ENCODE measurements at places on chromosomes 12 and 14.
A peak's percentile ranks its signal among the peaks of the same experiment; 100 is the strongest.

- no peak for DNase-seq
These were observed 2.9 kb upstream of the SIX6 start for GRCh38 chr14:60506010-60506409.

DNA sequence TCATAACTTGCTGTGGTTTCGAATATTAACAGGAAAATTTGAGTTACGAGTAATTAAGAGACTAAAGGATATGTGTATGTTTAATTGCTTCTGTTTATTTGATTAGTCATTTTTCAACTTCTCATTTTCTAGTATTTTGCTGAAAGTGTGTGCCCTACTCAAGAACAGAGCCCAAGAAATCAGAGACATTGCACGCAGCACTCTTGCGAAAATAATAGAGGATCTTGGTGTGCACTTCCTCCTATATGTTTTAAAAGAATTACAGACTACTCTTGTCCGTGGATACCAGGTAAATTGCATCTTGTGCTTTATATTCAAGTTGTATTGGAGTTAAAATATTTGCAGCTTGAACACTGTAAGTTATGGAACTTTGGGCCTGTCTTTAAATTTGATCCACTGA lies 50.8 kb downstream of the ARL1 start:
- no peak for DNase-seq

DNA sequence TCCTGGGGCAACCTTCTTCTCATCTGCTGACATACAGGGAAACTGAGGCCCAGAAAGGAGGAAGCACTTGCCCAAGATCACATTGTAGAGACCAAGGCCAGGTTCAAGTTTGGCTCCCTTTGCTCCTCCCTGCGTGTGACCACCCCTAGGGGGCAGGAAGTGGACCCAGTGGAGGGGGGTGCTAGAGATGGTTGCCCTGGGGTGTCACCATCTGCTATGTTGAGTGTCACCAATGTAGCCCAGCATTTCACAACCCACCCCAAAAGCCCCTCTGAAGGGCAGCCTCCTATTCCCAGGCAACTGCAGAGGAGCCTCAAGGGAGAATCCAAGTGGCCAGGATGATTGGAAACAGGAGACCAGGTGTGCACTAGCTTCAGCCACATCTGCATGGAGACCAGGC lies 12.0 kb upstream of the RBM19 start:
- no peak for DNase-seq

- DNase-seq = no peak
These were observed 9.7 kb downstream of the JDP2 start for GRCh38 chr14:75437201-75438143.

DNA sequence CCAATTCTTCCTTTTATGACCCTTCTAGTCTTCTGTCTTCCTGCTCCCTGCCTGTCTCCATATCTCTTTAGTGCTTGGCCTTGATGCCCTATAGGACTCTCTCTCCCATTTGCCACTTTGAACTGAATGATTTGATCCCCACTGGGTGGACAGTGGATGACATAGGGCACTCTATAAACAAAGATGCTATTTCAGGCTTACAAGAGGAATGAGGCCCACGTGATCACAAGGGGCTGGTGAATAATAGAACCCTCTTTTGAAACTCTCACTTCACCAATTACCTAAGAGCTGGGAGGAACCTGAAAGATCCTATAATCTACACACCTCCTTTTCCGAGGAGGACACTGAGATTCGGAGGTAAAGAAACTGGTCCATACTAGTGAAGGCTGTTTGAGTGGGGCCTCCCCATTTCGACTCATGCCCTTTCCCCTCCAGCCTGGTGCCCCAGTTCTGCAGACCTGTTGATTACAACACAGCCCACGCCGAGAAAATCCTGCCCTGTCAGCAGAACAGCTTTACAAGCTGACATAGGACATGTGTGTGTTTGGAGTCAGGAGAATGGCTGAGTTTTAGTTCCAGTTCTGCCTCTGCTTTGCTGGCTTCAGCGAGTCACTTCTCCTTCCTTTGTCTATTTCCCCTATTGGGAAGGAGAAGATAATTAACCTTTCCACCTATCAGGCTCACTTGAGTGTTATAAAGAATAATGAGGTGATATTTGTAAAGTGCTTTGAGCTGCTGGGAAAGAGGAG lies 400.3 kb downstream of the ZFP36L1 start:
- DNase-seq = no peak

DNA sequence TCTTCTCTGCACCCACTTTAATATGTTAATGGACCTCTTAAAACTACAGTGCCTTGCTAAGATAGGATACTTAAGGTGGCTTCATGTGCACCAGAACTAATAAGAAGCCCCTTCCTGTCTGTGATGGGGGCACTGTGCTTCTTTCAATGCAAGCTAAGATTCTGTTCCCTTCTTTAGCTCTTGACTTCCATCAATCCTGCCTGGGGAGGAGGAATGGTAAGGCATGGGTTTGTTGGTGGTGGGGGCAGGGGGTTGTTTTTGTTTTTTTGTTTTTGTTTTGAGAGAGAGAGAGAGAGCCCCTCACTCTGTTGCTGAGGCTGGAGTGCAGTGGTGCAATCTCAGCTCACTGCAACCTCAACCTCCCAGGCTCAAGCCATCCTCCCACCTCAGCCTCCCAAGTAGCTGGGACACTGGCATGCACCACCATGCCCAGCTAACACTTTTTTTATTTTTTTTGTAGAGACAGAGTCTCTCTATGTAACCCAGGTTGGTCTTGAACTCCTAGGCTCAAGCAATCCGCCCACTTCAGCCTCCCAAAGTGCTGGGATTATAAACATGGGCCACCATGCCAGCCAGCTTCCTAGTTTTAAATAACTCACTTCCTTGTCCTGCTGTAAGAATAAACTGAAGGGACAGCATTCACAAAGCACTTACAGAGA lies 4.5 kb upstream of the KRT3 start:
- DNase-seq = no peak

DNA sequence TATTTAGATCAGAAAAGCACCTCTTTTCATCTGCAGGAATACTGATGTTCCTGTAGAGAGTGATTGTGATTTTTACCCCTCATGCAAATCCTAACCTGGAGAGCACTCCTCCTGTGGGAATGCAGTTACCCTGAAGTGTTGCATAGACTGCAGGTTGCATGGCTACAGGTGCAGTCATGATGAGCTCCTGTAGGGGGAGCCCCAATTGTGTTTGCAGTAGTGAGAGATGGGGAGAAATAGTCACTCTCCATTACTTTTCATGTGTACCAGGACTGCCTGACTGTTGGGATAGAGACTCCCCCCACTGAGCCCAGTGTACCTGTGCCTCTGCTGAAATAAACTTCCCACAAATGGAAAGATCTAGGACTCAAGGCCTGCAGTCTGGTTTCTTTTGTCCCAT lies 1086.5 kb downstream of the SLC6A15 start:
- no peak for DNase-seq

DNA sequence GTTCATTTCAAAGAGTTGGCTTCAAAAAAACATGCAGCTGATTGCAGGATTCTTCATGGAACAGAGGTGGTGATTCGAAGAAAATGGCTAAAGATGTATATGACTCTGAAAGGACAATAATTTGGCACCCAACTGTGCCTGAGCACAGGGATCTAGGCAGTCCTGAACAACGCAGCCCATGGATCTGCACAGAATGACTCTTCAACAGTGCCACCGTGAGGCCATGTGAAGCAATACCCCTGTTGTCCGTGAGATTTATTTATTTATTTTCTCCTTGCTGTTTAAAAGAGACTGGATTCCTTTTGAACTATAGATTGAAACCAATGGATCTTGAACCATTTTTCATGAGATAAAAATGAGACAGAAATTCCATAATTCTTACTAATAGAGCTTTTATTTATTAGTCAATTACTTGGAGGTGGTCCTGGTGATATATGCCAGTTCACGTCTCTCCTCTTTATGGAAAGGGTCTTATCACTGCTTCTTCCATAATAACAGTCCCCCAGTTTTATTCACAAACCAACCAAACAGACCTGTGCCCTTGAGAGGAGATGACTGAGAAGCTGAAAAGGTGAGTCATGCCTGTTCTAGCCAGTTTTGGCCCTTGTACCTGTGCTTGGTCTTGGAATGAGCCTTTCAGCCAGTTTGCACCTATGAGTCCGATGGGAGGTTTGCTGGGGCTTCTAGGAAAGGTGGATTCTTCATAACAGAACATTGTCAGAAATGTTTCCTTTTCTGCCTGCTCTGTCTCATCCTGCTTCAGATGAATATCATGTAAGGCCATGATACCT lies 1598.3 kb downstream of the AACS start:
- DNase-seq = no peak

DNA sequence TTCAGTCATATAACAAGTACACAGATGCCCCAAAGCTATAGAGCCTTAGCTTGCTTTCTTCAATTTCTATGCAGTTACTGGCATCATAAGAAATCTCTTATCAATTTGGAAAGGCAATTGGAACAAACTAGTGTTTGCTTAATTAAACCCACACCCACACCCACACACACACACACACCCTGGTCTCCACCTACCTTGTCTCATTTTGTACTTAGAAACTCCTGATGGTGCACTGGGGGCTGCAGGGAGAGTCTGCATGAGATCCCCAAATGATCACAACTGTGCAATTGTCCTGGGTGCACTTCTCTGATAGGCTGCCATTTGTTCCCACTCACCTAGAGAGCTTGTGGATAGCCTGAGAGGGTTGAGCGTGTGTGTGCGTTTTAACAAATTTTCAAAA lies 40.5 kb upstream of the PTCSC3 start:
- DNase-seq = no peak

- peak; percentile 11 for DNase-seq
These were observed 550.8 kb upstream of the TMEM132C start for GRCh38 chr12:127716166-127716565.

GRCh38 chr12:5388581-5389535 lies 43.0 kb upstream of the NTF3 start:
- DNase-seq = no peak

- no peak for DNase-seq
These were observed 255.9 kb upstream of the KITLG start for GRCh38 chr12:88836156-88836555.

DNA sequence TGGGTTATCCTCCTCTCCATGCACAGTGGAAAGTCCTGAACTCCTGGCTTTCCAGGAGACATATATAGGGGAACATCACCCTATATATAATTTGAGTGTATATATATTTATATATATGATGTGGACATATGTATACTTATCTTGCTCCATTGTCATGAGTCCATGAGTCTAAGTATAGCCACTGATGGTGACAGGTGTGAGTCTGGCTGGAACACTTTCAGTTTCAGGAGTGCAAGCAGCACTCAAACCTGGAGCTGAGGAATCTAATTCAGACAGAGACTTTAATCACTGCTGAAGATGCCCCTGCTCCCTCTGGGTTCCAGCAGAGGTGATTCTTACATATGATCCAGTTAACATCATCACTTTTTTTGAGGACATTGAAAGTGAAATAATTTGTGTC lies 4.4 kb downstream of the SSTR1 start:
- DNase-seq = no peak

DNA sequence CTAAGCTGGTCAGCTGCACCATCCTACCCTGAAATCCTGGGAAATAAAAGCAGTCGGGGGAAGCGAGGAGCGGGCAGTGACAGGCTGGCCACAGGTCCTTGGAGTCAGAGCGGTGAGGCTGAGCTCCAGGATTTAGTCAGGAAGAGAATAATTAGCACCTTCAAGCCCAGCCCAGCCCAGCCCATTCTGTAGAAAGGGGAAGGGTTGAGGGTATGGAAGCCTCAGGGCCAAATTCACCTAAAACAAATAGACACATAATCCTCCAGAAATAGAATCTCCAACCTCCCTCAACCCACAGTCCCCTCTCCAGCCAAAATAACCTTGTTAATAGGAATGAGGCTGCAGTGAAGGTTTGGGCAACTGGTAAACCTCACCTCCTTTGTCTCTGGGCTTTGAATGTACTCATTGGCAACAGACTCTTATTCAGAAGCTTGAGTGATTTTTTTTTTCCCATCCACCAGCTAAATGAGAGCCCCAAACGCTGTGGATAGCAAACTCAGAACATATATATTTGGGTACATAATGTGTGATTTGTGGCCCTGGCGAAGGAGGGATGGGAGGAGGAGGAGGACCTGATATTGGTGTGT lies 334.1 kb downstream of the DPF3 start:
- DNase-seq = no peak

GRCh38 chr14:31955936-31956579 lies 121.0 kb upstream of the ARHGAP5 start:
- DNase-seq = no peak

- DNase-seq = no peak
These were observed 328.3 kb upstream of the RTL1 start for GRCh38 chr14:101231828-101232227.

- DNase-seq = peak; percentile 8
These were observed 1.5 kb downstream of the ASB2 start for GRCh38 chr14:93974833-93975232.

All from NCI-H446 treated with DMSO at 0.1 percent for 48 hours (cell line).